H1 (cell line): ENCODE measurements at places on chromosomes 13 and 19. TPM values are rescaled to one million over a fixed set of nuclear protein-coding genes. Genes with fewer than 3 reads are reported as not detected.

The FFAR2 gene
- not detected in 2 replicates for total RNA-seq

The OR4F17 gene
- 0.30 TPM in 1 of 2 replicates, not detected in the other for total RNA-seq

The DCT gene
- not detected in 2 replicates for total RNA-seq

The UQCR11 gene
- total RNA-seq: 162 and 179 TPM in 2 replicates

The OXGR1 gene
- 0.25 and 0.34 TPM in 2 replicates for total RNA-seq

The RFPL4AL1 gene
- total RNA-seq: not detected in 2 replicates
